ENCODE measurements at places on chromosomes 13 and 19.

DNA sequence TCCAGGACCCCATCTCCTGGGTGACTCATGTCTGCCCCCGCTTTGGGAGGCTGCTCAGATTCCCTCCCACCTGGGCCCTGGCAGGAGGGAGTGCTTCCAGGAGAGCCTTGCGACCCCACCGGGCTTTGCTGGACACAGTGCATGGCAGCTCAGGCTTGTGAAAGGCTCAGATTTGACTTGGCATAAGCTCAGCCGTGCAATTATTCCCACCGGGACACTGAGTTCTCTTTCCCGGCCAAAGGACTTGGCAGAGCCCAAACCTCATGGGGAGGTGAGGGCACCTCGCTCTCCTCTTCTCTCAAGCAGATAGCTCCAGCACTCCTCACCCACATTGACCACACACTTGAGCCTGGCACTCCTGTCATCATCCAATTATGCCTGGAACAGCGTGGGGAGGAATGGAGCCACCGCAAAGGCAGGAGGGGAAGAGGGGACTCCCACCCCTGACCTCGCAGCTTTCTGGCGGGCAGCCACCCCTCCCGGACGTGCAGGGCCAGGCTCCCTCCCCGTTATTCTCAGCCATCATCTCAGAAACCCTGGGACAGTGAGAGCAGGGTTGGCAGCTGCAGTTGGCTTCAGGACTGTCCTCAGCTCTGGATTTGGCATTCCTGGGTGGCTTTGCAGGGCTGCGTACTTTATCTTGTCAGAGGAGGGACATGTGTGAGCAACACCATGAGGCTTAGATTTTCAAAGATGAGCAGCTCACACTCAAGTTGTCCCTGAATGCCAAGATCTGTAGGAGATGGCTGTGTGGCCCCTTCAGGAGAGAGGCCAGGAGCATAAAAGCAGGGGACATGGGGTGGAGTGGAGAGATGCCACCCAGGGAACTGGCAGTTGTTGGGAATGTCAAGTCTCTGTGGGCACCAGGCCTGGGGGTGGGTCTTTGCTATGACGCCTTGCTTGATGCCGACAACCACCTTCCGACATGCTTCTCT, 306.2 kb downstream of the TEX29 start:
- no peak for DNase-seq

DNA sequence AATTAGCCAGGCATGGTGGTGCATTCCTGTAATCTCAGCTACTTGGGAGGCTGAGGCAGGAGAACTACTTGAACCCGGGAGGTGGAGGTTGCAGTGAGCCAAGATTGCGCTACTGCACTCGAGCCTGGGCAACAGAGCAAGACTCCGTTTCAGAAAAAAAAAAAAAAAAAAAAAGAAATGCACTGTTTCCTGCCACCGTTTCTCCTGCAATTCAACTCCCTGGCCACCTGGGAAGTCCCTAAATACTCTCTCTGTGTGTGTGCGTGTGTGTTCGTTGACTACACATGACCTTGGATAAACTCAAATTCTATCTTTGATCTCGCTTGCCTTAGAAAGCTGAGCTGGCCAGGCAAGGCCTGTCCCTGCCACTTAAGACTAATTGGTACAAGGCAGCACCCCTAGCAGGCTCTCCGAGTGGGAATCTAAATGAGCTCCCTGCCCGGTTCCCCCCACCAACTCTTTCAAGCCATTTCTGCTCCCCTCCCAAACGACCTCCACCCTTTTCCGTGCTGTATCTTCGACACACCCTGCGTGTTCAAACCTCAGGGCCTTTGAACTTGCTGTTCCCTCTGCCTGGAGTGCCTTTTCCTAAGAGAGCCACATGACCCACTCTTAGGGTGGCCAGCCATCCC, 5.2 kb upstream of the BCAT2 start:
- DNase-seq = no peak

DNA sequence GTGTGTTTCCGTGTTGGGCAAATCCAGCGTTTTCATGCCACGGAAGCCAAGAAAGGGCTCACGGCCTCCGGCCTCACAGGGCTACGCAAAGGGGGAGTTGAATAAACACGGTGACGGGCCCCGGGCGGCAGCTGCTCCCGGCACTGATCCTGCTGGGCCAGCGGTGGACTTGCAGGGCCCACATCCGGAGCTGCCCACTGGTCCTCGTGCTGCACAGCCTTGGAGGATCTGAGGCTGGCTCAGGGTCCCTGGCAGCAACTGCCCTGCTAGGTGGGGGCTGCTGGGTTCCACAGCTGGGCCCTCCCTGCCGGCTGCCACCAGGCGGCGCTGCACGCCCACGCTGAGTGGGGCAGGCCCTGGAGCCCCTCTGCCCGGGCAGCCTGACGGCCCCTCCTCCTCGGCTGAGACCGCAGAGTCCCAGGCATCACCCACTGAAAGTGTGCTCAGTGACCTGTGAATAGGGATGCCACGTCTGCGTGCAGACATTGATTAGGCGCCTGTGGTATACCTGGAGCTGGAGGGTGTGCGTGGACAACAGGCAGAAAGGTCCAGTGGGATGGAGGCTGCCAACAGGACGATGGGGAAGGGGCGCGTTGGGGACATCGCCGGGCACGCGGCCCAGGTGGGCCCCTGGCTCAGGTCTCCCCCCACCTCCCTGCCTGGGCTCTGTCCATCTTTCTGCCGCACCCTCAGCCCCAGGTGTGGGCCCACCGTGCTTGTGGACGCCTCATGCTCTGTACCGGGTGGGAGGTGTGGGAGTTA, 5.3 kb upstream of the HCN2 start:
- peak; percentile 82 for DNase-seq

DNA sequence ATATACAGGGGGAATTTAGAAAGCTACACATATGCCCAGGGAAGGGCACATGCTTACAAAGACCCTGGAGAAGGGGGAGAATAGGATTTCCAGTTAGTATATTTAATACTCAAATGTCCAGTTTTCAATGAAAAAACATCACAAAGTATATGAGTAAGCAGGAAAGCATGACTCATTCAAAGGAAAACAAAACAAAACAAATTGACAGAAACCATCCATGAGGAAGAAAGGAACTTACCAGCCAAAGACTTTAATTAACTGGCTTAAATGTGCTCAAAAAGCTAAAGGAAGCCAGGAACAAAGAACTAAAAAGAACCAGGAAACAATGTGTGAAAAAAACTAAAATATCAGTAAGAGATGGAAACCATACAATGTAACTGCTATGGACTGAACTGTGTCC, 716.2 kb upstream of the ARGLU1 start:
- DNase-seq = no peak

- no peak for DNase-seq
Observed at GRCh38 chr19:45524575-45525129, 17.4 kb downstream of the VASP start.

GRCh38 chr13:102845289-102845629, 573 bp upstream of the ERCC5 start:
- DNase-seq = no peak

DNA sequence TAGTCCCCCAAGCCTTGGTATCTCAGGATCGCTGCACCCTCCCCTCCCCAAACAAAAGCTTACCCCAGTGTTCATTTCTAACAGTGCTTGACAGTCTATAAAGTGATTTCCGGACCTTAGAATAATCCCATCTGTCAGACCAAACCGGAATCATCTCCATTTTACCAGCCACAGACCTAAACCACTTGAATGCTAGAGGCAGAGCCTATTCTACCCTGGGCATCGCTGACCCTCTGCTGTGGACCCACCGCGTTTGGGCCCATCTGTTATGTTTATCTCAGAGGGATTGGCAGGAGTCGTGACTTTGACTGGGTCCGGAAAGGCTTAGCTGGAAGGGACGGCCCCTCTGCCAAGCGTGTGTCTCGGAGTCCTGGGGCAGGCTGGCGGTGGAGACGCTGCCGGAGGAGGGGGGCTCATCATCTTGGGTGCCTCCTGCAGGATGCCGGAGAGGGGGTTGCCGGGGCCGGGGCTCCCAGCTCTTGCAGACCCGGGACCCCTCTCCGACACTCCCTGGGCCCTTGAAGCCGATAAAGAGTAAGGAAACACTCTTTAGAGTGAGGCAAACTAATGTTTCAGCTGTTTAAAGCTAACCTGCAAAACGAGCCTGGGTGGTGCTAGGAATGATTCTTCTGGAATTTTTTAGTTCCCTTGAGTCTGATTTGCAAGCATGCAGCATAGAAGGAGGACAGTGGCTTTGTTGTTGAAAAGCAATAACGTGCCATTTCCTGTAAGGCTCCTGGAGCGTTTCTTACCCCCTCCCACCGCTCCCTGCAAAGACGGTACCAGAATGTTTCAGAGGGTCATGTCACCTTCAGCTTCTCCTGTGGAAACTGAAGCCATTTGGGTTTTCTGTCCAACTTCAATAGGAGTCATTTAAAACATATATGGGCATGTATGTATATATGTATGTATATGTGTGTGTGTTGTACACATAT, 1.3 kb downstream of the SLC25A42 start:
- DNase-seq = peak; percentile 57

DNA sequence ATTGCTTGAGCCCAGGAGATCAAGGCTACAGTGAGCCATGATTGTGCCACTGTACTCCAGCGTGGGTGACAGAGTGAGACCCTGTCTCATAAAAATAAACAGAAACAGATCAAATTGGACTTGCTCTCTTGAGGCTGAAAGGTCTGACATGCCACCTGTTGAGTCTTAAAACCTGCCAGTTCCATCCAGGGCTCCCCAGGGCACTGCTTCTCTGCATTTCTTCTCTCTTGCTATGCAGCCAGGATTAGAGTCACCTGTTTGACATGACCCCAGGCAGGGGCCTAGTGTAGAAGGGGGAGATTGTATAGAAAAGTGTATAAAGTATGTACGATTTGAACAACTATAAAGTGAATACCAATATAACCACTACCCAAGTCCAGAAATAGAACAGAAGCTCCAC, 45.4 kb downstream of the ARHGAP35 start:
- no peak for DNase-seq

GRCh38 chr13:36819739-36820090, 693 bp downstream of the RFXAP start:
- DNase-seq = no peak

GRCh38 chr19:13284929-13285928, 135.0 kb downstream of the IER2 start:
- no peak for DNase-seq

DNA sequence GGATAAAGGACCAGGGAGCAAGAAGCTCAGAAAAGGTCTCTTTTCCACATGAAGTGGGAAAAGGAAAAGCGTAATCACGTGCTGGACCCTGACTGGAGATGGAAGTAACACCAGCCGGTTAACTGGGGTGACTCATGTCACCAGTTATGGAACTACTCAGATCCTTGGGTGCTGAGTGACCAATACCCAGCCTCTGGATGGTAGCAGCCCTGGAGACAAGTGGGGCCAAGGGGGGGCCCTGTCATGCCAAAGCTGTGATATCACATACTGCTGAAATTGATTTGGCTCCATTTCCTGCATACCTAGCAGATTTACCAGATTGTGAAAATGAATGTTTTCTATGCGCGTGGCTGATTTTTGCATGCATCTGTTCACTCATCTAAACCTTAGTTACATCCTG, 158.9 kb downstream of the ZIC5 start:
- no peak for DNase-seq

DNA sequence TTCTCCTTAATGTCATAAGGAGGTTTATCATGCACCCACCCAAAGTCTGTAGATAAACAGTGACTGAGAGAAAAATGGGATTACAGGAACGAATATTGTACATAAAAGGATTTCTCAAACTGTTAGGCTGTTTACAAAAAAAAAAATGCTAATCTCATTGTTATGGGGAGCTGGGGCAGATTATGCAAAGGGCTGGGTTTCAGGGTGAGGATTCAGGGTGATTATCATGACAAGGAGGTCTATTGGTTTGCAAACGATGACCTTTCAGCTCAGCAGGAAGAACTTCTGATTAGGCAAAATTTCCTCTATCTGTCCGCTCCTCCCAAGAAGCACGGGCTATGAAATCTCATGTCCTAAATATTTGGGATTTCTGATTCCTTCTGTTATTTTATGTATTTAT, 41.4 kb downstream of the NLRP12 start:
- DNase-seq = no peak

GRCh38 chr19:10946958-10947657, 13.7 kb upstream of the SMARCA4 start:
- no peak for DNase-seq

- peak; percentile 27 for DNase-seq
Observed at GRCh38 chr13:38687246-38688229, 661 bp downstream of the FREM2 start.

DNA sequence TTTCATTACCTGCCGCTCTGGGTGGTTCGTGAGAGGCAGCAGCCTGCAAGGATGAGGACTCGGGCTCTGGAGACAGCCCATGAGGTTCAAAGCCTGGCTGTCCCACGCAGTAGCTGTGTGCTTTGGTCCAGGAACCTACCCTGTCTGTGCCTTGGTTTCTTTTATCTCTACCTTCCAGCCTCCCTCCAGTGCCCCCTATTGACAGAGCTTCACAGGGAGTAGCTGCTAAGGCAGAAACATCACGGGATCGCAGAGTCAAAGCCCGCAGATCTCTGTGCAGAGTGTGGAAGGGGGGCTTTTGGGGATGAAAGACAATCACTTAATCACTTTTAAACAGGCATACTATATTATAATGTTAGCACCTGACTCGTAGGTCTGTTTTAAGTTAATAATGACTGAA, 16.2 kb downstream of the ZNF71 start:
- no peak for DNase-seq

- no peak for DNase-seq
Observed at GRCh38 chr19:37991176-37991835, 84.3 kb downstream of the SIPA1L3 start.

- no peak for DNase-seq
Observed at GRCh38 chr13:31964168-31964567, 67.4 kb upstream of the FRY start.

- DNase-seq = peak; percentile 83
Observed at GRCh38 chr19:13104360-13104847, 1.7 kb upstream of the LYL1 start.

GRCh38 chr19:24048261-24048660, 38.7 kb upstream of the ZNF254 start:
- no peak for DNase-seq

- no peak for DNase-seq
Observed at GRCh38 chr13:23966691-23967615, 69.7 kb upstream of the C1QTNF9B start.

- no peak for DNase-seq
Observed at GRCh38 chr19:56117889-56118288, 3.2 kb downstream of the ZNF787 start.

- no peak for DNase-seq
Observed at GRCh38 chr13:37113534-37113933, 8.1 kb upstream of the CSNK1A1L start.

- no peak for DNase-seq
Observed at GRCh38 chr19:15173746-15174404, 26.9 kb downstream of the NOTCH3 start.

DNA sequence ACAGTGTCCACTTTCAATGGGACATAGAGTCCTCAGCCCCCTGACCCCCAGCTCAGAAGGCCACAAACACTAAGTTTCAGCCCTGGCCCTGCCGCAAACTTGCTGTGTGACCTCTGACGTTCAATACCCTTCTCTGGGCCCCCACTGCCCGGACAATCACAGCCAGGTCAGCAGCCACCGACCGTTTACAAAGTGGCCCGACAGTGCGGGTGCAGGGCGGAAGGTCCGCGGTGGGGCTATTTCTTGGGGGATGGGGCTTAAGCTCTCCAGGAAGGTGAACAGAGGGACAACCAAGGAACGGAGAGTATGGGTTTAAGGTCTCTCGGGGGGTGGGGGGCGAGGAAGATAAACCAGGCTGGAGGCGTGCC, 496 bp downstream of the SMIM7 start:
- DNase-seq = no peak

All from activated naive CD8-positive, alpha-beta T cell treated with anti-CD3 and anti-CD28 coated beads, Interleukin-2, amount 10 ng/mL, durations not matched to agents 7 days and 5 days (primary cell).